ENCODE measurements at places on chromosomes 6 and 20. TPM values are rescaled to one million over a fixed set of nuclear protein-coding genes. Genes with fewer than 3 reads are reported as not detected.

DNA sequence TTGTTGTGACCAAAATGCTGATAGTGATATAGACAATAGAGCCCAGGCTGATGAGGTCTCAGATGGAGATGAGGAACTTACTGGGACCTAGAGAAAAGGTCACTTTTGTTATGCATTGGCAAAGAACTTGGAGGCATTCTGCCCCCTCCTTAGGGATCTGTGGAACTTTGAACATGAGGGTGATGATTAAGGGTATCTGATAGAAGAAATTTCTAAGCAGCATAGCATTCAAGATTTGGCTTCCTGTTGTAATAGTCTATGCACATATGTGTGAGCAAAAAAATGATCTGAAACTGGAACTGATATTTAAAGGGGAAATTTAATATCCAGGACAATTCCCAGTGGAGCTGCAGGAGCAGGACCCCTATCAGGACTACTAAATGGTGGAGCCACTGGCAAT is 17.1 kb downstream of the HLA-A start:
- no peak overlapping the region for H3K4me3 ChIP-seq
- no peaks in the 10 kb centered on the region for H3K36me3 ChIP-seq
- DNase-seq, result no peak
- no peak overlapping the region for H3K27ac ChIP-seq
- no peaks in the 10 kb centered on the region for H3K27me3 ChIP-seq
- H3K4me1 ChIP-seq, result peaks cover 4% of the 10 kb centered on the region

- H3K27ac ChIP-seq, result no peak overlapping the region
- H3K4me1 ChIP-seq, result no peaks in the 10 kb centered on the region
- no peak for DNase-seq
- no peaks in the 10 kb centered on the region for H3K36me3 ChIP-seq
- H3K27me3 ChIP-seq, result no peaks in the 10 kb centered on the region
These were observed 343.3 kb downstream of the BCKDHB start for GRCh38 chr6:80449726-80450125.

Gene HLA-B
- 191 TPM for total RNA-seq

Gene ATP6V1G2
- total RNA-seq, result 0.98 TPM

Gene DEK
- total RNA-seq, result 177 TPM

Gene ACTL10
- not detected for total RNA-seq

Gene GPR6
- total RNA-seq, result not detected

Gene ADTRP
- not detected for total RNA-seq
